ENCODE measurements at places on chromosomes 1 and 21. TPM values are rescaled to one million over a fixed set of nuclear protein-coding genes. Genes with fewer than 3 reads are reported as not detected.

- DNase-seq = peak; percentile 56
These were observed 725 bp downstream of the SLC25A33 start for GRCh38 chr1:9539829-9540550.

GRCh38 chr1:164673584-164674214 is 114.7 kb downstream of the PBX1 start:
- no peak for DNase-seq

- peak; percentile 10 for DNase-seq
These were observed 449.2 kb downstream of the CAMTA1 start for GRCh38 chr1:7234471-7234755.

GRCh38 chr1:155990005-155990739 is 11.8 kb upstream of the ARHGEF2 start:
- DNase-seq = no peak

DNA sequence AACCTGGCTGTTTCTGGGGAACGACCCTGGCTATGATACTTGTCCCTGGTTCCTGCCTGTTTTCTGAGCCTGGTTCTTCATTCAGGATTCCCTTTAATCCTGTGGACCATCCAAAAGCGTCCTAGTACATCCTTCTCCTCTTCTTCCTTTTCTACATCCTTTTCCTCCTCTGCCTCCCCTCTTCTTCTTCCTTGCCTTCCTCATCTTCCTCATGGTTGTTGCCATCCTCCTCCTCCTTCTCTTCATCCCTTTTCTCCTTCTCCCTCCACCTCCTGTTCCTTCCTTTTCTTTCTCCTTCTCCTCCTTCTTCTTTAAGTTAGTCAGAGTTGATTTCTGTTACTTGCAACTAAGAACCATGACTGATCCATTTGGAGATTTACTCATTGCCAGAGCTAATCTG is 197.8 kb downstream of the FOXD2 start:
- DNase-seq = no peak

GRCh38 chr1:25707280-25708016 is 90.9 kb downstream of the MAN1C1 start:
- no peak for DNase-seq

GRCh38 chr1:7228252-7228961 is 443.2 kb downstream of the CAMTA1 start:
- peak; percentile 7 for DNase-seq

The UBE2U gene
- not detected for total RNA-seq

GRCh38 chr1:4951601-4952000 is 297.2 kb downstream of the AJAP1 start:
- no peak for DNase-seq

The LMNA gene
- total RNA-seq = 414 TPM

DNA sequence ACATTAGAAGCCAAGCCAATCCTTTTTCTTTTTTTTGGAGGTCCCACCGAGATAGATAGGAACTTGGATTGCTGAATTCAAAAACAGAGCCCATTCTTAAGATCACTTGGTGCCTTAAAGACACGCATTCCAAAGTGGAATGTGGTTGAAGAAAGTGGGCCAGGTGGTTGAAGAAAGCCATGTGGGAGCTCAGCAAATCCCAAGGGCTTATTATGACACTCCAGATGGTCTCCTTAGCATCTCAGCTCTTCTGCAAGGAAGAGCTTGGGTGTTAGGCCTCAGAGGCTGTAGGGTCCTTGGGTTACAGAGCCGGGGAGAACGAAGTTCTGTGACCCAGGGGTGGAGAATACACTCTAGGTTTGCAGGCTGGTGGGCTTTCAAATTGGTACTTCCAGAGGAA is 13.5 kb downstream of the TOR3A start:
- no peak for DNase-seq

GRCh38 chr1:182507685-182508084 is 57.7 kb downstream of the RGSL1 start:
- DNase-seq = peak; percentile 91

The ABCD3 gene
- total RNA-seq = 100 TPM

DNA sequence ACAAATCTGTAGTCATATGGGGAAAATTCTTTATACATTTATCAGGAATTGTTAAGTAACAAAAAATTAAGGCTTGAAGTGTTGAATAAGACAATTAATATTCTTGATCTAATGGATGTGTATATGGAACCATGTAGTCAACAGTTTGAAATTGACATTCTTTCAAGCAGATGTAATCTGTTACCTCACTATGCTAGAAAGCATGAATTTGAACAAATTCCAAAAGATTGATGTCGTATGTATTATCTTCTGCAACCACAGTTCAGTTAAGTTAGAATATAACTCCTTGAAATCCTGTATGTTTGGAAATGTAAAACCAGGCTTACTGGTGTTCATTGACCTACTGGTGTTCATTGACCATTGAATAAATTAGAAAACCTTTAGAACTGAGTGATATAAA is 16.1 kb downstream of the CCDC18 start:
- DNase-seq = no peak

GRCh38 chr1:71522721-71523120 is 441.9 kb upstream of the ZRANB2 start:
- no peak for DNase-seq

DNA sequence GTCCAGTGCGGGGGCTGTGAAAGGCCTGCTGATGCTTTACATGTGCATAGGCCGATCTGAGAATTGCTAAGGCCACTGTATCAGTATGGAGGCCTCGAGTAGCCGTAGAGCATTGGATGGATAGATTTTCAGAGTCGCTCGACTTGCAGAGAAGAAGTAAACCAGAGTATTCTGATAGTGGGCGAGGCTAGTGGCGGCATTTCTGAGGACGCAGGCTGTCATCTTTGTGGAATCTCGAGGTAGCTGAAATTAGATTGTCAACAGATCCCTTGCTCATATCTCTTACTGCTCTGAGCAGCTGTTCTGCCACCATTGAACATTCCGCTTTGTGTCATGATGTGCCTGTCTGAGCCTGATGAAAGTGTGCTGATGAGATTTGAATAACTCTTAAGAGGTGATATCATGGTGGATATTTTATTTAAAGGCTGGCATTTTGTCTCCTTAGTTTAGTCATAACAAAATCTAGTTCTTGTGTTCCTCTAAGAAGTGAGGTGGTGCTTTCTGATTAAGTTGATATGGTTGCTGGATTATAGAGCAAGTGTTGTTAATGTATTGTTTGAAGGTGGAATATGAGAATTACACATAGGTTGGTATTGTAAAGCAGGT is 1.5 kb downstream of the KIF1B start:
- DNase-seq = peak; percentile 32

The ARHGEF16 gene
- 90.2 TPM for total RNA-seq

- DNase-seq = peak; percentile 49
These were observed 174.4 kb upstream of the HMCN1 start for GRCh38 chr1:185559684-185560331.

DNA sequence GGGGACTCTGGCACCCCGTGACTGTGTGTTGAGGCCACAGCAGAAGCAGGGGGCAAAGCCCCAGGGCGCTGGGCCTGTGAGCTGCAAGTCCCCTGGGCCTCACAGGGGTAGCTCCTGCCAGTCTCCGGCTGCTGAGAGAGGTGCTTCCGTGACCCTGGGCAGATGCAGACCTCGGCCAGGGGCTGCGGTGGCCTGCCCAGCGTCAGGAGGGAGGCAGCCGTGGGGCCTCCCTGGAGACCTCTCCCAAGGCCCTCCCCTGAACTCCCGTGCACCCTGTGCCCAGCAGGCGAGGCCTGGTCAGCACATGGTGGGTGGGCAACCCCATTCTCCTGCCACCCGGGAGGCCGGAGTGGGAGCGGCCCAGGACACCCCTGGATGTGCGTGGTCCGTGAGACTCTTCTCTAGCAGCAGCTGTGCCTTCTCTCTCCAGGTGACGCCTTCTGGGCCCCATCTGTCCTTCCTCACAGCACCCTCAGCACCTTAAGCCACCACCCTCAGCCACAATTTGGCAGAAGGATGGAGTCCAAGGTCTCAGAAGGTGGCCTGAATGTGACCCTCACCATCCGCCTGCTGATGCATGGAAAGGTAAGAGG is 85.7 kb upstream of the COL6A1 start:
- DNase-seq = no peak

DNA sequence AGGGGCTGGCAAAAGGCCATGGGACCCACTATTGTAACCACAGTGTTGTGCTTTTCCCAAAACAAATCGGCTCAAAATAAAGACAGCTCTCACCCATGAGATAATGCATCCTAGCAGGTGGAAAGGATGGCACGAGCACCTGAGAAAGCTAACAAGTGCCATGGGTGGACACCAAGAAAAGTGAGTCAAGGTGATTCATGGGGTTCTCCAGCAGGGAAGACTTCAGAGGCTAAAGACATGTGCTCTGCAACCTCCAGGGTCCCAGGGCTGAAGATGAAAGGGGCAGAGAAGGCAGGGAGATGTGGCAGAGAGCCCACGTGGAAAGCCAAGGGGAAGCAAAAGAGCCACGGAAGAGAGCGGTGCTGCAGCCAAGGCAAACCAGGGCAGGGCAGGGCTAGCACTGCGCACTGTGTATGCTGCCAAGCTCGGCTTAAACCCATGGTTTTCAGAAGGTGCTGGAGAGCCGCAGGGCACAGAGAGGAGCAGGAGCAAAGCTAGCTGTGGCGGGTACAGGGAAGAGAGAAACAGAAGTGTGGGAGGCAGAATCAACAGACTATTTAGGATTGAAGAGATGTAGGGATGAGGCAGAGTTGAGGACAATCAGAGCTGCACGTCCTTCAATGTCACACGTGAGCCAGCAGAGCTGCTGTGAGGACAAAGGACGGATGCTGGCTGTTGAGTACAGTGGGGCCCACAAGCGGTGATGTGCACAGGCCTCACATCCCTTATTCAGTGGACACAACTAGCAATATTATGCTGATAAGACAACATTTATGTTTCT is 41.8 kb upstream of the C1orf198 start:
- DNase-seq = no peak

DNA sequence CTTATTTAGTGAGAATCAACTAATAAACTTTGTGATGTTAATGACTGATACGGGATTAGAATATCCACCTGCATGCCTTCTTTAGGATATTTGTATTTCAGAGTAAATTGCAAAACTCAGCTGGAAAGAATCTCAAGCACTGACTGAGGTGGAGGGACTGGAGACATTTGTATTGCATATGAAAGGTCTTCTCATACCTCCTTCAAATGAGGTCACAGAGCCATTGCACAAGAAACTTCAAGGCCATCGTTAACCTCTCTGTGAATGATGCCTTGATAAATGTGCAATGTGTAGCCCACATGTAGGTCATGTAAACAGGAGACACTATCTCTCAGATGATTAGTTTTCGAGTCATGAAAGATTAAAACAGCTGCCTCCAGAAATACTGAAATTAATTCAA is 531.7 kb upstream of the PLXNA2 start:
- DNase-seq = no peak

GRCh38 chr1:189103956-189104355 is 1373.7 kb downstream of the BRINP3 start:
- DNase-seq = no peak

The TRIM46 gene
- 0.19 TPM for total RNA-seq

The SRGAP2 gene
- 12.0 TPM for total RNA-seq

- no peak for DNase-seq
These were observed 14.5 kb downstream of the NT5C1A start for GRCh38 chr1:39657402-39657801.

DNA sequence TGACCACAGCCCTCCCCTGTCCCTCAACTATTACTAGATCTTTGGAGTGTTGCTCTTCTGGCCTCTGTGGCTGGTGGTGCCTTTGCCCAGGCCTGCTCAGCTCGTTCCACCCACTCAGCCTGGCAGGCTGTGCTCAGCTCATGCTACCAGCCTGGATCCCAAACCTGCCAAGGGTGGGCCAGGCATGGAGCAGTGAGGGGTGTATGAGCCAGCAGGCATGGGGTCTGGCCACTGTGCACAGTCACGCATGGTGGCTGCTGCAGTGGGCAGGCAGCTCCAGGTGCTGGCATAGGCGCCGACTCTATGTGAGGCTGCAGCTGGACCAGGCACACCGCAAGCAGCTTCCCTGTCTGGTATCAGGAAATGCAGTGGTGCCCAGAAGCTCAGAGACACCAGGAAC is 449.9 kb downstream of the MATN1 start:
- no peak for DNase-seq

The SMIM11 gene
- 9.8 TPM for total RNA-seq

GRCh38 chr21:35989138-35989735 is 71.1 kb downstream of the SETD4 start:
- no peak for DNase-seq

- DNase-seq = no peak
These were observed 124.8 kb downstream of the KCNN3 start for GRCh38 chr1:154745286-154745731.

- no peak for DNase-seq
These were observed 15.8 kb upstream of the RIPPLY3 start for GRCh38 chr21:36990508-36991205.

The AMPD2 gene
- total RNA-seq = 60.3 TPM

DNA sequence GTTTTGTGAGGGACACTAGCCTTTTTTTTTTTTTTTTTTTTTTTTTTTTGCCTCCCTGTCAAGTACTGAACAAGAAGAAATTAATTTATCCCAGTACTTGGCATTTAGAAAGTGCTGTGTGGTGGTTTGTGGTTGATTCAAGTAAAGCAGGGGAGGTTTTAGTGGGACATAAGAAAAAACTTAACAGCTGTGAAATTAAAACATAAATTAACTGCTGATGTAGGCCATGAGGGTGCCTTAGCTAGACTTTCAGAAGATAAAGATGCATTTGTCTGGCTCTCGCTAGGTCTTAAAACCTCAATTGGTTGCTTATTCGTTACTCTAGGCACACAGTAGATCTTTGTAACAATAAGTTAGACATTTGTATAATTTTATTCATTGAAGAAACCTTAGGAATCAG is 52.3 kb downstream of the SPATA46 start:
- DNase-seq = no peak

- DNase-seq = no peak
These were observed 18.6 kb upstream of the DMRTB1 start for GRCh38 chr1:53440633-53441032.

DNA sequence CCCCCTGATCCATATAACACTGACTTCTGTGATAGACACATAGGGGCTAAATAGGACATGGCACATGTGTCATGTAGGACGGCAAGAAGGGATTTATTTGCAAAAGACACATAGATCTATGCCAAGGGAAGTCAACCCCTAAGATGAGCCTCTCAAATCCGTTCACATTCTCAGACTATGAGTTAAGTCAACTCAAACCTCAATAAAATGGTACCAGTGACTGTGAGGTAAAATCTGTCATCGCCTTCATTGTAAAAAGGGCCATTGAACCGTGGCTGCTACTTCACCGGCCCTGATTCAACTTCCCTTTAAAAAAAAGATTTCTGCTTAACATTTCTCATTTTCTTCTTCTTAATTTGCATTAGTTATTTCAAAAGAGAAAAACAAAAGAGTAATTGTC is 144.0 kb downstream of the ZNF281 start:
- no peak for DNase-seq

- DNase-seq = no peak
These were observed at the start of gene PROK1 for GRCh38 chr1:110450929-110451328. Gene PROK1 (plus strand): TSS chr1:110451149. CDS start chr1:110451217, 68 bp downstream.

The RSPO1 gene
- total RNA-seq = 0.27 TPM

DNA sequence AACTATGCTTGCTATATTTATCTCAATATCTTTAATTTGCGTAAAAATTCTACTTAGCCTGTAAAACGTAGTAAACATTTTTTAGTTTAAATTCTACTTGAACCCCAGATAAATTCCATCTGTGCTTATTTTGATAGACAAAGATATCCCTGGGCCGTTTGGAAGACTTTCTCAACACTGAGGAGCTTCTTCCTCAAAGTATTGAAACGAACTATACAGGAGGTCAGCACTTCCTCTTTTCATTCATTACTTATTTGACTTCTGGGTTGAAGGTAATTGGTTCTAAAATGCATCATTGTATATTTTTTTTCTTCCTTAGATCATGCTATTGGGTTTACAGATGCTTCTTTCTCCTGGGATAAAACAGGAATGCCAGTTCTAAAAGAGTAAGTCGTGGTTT is 74.7 kb downstream of the HSPA13 start:
- DNase-seq = no peak
